ENCODE measurements at places on chromosomes 12 and 14.

- no peak for DNase-seq
Observed at GRCh38 chr12:101929365-101930041, 52.1 kb downstream of the DRAM1 start.

GRCh38 chr12:9449181-9449580, 158.5 kb downstream of the KLRB1 start:
- no peak for DNase-seq

DNA sequence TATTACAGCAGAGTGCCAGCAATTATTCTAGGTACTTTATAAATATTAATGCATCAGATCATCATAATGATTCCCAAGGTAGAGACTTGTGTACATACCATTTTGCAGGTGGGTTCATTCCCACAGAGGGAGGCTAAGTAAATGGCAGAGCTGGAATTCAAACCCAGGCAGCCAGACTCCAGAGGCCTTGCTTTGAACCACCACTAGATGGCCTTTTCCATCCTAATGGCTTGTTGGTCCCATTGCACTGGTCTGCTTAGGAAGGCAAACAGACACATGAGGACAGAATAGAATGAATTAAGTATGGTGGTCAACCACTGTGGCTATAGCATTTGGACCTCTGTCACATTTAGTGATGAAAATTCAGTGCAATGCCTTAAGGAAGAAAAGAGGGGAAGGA, 158.7 kb downstream of the METTL25 start:
- DNase-seq = no peak

DNA sequence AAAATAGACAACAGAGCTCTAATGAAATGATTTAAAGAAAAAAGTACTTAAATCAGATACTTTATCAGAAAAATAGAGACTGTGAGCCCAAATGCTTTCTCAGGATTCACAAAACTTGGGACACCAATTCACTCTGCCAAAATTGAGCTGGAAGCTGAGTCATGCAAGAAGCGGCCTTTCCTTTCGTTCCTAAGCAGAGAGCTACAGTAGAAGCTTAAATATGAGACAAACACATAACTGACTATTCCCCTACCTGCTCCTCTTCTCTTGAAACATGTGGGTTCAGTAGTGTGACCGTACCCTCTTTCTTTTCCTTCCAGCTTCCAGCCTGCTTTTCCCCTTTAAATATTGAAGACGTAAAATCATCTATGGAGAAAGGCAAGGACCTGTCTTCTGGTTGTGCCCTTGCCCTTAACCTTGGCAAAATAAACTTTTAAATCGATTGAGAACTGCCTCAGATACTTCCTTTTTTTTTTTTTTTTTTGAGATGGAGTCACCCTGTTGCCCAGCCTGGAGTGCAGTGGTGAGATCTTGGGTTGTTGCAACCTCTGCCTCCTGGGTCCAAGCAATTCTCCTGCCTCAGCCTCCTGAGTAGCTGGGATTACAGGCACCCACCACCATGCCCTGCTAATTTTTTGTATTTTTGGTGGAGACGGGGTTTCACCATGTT, 4.4 kb upstream of the SDS start:
- no peak for DNase-seq

- no peak for DNase-seq
Observed at GRCh38 chr12:31518680-31519227, 72.2 kb downstream of the DENND5B start.

- DNase-seq = no peak
Observed at GRCh38 chr14:95510804-95511203, 5.6 kb downstream of the SYNE3 start.

GRCh38 chr12:23662966-23663365, 286.5 kb downstream of the SOX5 start:
- no peak for DNase-seq

DNA sequence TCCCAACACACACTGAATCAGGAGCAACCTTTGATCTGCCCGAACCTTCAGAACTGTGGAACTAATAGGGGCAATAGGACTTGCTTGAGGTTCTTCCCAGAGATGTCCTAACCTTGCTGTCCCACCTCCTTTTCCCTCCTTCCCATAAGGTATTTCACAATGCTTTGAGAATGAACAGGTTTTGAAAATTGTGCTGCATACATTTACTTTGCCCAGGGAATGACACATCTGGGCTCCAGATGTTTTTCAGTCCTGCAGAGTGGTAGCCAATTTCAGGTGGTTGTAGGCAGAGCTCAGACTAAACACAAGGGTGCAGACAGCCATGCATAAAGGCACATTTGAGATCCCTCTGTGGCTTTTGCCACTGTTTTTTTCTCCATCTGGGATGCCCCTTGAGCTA, 206.7 kb upstream of the PWP1 start:
- DNase-seq = no peak

DNA sequence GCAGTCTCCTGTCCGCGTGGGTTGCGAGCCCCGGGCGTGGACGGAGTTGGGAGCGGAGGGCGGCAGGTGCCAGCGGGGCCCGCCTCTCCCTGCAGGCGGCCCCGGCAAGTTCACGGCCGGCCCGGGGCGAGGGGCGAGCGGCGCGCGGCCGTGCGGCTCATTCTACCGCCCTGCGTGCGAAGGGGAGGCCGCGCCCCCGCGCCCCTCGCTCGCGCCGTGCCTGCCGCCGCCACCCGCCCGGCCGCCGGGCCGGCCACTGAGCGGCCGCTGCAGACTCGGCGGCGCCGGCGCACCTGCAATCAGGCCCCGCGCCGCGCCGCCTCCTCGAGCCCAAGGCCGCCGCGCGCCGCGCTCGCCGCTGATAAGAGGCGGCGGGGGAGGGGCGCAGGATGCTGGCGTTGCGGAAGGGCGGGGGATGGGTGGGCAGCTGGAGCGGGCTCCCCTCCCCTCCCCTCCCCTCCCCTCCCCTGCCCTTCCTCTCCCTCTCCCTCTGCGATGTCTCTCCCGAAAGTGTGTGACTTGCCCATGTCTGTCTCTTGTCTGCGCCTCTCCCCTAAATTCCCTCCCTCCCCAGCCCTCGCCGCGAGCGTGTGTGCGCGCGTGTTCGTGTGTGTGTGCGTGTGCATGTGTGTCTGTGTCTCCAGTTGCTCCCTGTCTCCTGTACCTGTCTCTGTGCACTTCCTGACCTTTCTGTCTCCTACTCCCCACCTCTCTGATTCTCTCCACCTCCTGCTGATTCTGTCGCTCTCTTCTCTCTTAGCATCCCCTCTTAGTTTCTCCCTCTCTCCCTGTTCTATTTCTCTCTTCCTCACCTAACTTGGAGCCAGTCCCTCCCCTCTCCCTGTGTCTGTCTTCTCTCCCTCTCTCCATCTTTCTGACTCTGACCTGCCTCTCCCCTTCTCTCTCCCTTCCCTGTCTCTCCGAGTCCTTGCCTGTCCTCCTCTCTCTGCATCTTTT, 768.1 kb upstream of the TBX3 start:
- DNase-seq = no peak

- DNase-seq = no peak
Observed at GRCh38 chr14:70585231-70585630, 15.2 kb downstream of the MED6 start.

DNA sequence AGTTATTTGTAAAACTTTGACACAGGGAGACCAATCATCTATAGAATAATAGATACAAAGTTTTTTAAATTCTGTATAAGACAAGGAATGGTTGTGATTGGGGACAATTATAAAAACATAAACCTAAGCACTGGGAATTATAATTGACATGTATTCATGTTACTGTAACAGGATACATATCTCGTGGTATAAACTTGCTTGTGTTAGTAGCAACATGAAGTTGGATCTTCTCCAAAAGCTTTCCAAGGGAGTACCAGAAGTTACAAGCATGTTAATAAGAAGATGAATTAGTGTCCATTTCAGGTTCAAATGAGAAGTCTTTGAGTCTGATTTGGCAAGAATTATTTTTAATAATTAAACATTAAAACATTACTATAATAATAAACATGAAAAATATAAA, 42.2 kb downstream of the CDKL1 start:
- DNase-seq = no peak

DNA sequence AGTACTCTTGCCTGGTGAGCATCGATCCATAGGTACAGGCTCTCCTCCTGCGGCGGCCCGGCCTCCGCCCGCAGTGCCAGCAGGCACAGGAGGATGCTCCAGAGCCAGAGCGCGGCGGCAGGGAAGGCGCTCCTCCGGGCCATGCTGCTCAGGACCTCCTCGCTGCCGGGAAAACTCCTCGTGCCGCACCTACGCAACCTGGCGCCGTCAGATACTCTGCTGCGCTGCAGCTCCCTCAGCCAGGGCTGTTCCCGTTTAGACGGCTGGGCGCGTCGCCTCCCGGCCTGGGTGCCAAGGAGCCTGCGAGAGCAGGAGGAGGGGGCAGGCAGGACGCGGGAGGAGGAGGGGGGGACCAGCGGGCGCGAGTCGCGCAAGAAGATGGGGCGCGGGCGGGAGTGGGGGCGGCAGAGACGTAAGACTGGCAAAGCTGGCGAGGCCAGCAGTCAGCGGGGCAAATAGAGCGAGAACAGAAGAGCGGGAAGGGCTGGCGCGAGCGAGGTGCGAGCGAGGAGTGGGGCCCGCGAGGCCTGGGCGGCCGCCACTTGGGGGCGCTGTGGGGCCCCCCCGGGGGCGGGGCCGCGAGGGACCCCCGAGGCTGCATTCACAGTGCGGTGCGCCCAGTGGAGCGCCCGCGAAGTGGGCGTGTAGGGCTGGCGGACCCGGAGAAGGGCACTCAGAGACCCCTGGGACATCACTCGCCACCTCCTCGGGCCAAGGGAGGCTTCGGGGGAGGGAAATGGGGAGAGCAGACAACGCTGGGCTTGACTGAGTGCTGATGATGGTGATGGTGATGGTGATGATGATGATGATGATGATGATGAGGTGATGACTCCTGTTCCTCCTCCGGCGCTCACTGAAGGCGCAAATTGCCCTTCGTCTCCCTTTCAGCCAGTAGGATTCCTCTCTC, at the start of gene WIF1:
Gene WIF1 (minus strand): TSS at position 257 of the 907 bp plus-strand sequence. CDS start 114 bp downstream, at position 143.
- no peak for DNase-seq

- no peak for DNase-seq
Observed at GRCh38 chr14:96269359-96269710, 13.3 kb downstream of the BDKRB1 start.

DNA sequence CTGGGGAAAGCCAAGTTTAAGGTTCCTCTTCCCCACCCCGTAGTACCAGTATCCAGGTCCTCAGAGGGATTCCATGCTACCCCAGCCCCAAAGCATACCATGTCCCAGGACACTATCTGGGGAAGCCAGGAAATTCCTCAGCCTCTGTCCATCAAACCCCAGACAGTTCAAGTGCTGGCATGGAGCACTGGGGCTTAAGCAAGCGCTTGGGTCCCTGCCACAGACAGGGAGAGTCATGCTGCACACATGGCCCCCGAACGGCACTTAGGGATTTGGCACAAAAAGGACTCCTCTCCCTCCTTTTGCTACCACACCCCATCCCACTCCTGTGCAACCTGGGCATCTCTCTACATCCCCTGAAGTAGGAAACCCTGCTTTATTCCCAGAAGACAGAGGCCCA, 21.8 kb downstream of the ADCY6 start:
- DNase-seq = no peak

GRCh38 chr14:105028251-105028927, 7.5 kb upstream of the CDCA4 start:
- peak; percentile 77 for DNase-seq

- peak; percentile 73 for DNase-seq
Observed at GRCh38 chr12:51424662-51425539, at the start of gene SLC4A8. TSS of gene SLC4A8 (plus strand) at chr12:51424831. CDS start at chr12:51424988, 157 bp downstream.

DNA sequence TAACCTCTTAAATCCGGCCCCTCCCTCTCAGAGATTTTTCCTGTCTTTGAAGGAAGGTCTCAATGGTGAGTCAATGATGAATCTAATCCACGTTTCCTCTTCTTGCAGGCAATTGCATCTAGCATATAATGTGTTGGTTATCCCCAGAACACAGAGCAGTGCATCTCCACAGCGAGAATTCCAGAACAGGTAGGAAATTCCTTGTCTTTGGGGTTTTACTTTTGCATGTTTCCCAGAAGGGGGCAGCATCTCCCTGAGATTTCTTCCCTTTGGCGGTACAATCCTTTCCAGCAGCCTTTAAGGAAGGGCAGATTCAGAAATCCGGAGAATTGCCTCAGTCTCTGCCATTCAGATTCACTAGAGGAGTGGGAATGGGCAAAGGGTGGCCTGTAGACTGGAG, 128.0 kb downstream of the KCNA5 start:
- DNase-seq = no peak

GRCh38 chr12:6069437-6070093, 54.9 kb downstream of the VWF start:
- DNase-seq = no peak

DNA sequence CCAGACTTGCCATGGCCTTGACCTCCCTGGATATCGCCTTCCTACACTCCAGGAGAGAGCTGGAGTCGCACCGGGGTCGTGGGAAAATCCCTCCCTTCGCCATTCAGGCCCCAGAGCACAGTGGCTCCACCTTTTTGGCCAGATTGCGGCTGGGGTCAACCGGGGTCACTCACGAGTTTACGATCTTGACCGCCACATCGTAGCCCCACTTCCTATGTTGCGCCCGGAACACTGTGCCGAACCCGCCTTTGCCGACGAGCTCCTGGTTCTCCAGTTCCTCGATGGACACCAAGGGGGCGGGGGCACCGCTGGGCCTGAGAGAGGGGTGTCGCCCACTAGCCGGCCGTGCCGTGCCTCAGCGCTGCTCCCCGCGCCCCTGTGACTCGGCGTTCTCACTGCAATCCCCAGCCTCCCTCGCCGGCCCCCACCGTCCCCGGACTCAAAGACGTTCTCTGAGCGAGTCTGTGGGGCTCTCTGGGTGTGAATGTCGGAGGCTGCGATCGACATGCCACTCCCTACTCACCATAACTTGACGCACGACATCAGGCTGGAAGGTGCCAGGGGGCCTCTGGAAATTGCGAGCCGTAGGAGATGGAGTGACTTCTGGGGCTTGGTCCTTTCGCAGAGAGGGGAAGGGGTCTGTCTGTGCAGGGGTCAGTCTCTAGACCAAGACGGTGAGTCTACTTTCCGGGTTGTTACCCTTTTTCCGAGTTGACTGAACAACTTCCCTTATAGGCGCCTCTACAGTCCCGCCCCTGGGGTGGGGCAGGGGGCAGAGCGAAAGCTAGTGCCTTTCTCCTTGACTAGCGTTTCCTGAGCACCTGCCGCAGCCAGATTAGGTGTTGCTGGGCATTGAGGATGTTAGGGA, at the start of gene RIPK3:
Gene RIPK3 (minus strand): TSS at position 708 of the 868 bp plus-strand sequence. CDS start 165 bp downstream, at position 543.
- no peak for DNase-seq

DNA sequence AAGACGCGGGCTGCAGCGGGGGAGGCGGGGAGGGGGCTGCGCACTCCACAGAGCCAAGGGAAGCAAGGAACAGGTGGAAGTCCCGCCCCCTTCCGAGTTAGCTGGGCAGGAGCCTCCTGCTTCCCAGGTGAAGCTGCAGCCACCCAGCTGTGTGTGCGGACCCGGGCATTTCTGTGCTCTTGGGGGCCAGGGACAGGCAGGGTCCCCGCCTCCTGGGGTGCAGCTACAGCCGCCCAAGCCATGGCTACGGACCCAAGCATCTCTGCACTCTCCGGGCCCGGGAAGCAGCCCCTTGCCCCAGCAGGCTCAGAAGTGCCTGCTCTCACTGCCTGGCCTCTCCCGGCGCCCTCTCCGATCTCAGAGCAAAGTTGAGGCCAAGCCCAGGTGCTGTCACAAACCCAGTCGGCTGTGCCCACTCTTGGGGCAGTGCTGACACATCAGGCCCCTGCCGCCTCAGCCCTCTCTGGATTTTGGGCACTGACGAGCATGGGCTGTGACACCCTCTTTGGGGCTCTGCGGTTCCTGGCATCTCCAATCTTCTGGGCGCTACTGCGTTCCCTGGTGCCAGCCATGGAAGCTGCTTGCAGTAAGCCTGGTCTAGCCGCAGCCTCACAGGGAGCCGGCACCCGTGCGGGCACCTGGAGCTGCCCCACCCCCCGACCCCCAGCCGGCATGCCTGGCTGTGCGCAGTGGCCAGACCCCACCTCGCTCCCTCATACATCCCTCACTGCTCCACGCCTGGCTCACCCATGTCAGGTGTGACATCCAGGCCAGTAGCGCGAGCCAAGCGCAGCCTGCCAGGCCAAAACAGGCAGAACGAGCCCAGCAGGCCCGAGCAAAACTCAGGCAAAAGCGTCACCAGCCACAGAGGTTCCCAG, 8.5 kb upstream of the MGAT4C start:
- DNase-seq = no peak

All from DMS 273 treated with DMSO at 0.1 percent for 48 hours (cell line).